ENCODE measurements at places on chromosomes 6 and 20.

GRCh38 chr6:163585932-163586437, 171.5 kb downstream of the QKI start:
- H3K27ac ChIP-seq: no peak overlapping the region
- DNase-seq: no peak
- peaks cover 1% of the 10 kb centered on the region for H3K36me3 ChIP-seq
- H3K27me3 ChIP-seq: peaks cover 4% of the 10 kb centered on the region

- peak overlapping the region; percentile 82 for H3K27ac ChIP-seq
- peaks cover 18% of the 10 kb centered on the region for H3K4me1 ChIP-seq
- H3K27me3 ChIP-seq: no peaks in the 10 kb centered on the region
- no peak for DNase-seq
- H3K36me3 ChIP-seq: no peaks in the 10 kb centered on the region
Measured at GRCh38 chr6:158707120-158707820, 57.4 kb downstream of the SYTL3 start.

- no peaks in the 10 kb centered on the region for H3K36me3 ChIP-seq
- no peak overlapping the region for H3K4me3 ChIP-seq
- H3K4me1 ChIP-seq: no peaks in the 10 kb centered on the region
- H3K27me3 ChIP-seq: peaks cover 10% of the 10 kb centered on the region
- no peak overlapping the region for H3K27ac ChIP-seq
Measured at GRCh38 chr6:96811136-96811535, 26.1 kb downstream of the GPR63 start.

- H3K4me1 ChIP-seq: no peaks in the 10 kb centered on the region
- no peak overlapping the region for H3K27ac ChIP-seq
- no peak for DNase-seq
- no peak overlapping the region for H3K4me3 ChIP-seq
- H3K36me3 ChIP-seq: no peaks in the 10 kb centered on the region
Measured at GRCh38 chr6:170137176-170137891, 153.5 kb downstream of the DLL1 start.

GRCh38 chr6:95767897-95768463, 190.6 kb downstream of the MANEA start:
- H3K4me3 ChIP-seq: no peak overlapping the region
- DNase-seq: no peak
- H3K27ac ChIP-seq: no peak overlapping the region
- H3K4me1 ChIP-seq: no peaks in the 10 kb centered on the region

DNA sequence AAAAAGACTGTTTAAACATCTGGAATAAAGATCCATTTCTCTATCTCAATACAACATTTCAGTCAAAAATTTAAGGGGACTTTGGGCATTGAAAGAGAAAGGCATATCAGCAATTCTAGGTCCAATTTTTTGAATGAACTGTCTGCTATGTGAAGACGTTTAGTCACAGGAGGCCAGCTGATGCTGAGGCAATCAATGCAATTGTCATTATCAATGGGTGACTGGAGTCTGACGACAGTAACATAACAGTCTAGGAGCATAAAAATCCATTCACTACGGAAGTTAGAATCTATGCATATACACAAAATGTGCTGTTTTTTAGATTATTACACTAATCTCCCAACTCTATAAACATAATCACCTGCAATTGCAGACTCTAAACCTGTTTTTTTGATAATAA, 37.8 kb downstream of the TENT5A start:
- no peak overlapping the region for H3K27ac ChIP-seq
- no peaks in the 10 kb centered on the region for H3K4me1 ChIP-seq
- no peaks in the 10 kb centered on the region for H3K27me3 ChIP-seq
- H3K4me3 ChIP-seq: no peak overlapping the region

DNA sequence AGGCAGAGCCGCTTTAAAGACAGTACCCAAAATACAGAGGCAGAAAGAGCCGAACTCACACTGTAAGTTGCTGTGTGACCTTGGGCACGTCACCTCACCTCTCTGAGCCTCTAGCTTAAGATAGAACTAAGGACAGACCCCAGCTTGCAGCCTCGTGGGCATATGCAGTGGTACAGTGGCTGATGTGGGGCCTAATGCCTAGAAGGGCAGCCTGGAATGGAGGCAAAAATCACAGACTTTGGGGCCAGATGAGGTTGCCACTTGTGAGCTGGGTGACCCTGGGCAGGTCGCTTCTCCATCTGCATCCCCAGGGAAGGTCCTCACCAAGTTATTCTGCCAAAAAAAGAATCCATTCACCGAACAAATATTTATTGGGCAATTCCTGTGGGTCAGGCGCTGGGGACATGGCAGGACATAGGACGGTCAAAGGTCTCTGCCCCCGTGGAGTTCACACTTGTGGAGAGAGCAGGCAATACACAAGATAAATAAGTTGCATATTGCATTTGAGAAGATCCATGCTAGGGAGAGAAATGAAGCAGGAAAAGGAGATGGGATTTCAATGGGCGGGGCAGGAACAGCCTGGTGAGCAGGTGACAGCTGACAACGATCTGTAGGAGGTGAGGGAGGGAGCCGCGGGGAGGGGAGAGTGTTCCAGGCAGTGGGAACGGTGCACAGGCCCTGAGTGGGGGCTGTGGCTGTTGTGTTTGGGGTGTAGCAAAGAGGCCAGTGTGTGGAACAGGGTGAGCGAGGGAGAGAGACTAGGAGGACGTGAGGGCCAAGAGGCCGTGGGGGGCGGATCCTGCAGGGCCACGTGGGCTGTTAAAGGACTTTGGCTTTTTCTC, 115.2 kb downstream of the CEBPB start:
- DNase-seq: no peak
- no peaks in the 10 kb centered on the region for H3K4me1 ChIP-seq
- no peak overlapping the region for H3K27ac ChIP-seq
- H3K27me3 ChIP-seq: peaks cover 16% of the 10 kb centered on the region

- peaks cover 4% of the 10 kb centered on the region for H3K4me1 ChIP-seq
- H3K27me3 ChIP-seq: peaks cover 6% of the 10 kb centered on the region
- H3K27ac ChIP-seq: no peak overlapping the region
- no peak overlapping the region for H3K4me3 ChIP-seq
Measured at GRCh38 chr20:29410806-29411457, 1846.5 kb upstream of the DEFB115 start.

DNA sequence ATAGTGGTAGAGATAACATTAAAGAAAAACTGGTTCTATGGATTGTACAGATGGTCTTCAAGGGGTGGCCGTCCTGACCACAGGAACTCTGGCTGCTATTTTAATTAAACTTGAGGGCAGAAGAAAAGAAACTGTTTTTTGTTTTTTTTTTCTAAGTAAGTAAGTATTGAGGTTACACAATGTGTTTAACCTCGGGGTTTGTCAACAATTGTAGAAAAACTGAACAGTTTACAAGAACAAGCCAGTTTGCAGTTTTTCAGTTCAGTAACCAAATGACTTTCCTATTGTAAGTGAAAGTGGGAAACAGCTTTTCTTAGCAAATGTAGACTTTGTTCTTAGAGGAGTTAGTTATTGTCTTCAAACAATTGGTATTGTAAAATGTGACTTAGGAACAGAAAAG, 77.0 kb downstream of the PLCB1 start:
- no peaks in the 10 kb centered on the region for H3K36me3 ChIP-seq
- peaks cover 1% of the 10 kb centered on the region for H3K27me3 ChIP-seq
- DNase-seq: no peak
- no peaks in the 10 kb centered on the region for H3K4me1 ChIP-seq
- no peak overlapping the region for H3K4me3 ChIP-seq
- no peak overlapping the region for H3K27ac ChIP-seq

GRCh38 chr6:165755583-165755982, 92.5 kb upstream of the PDE10A start:
- no peak overlapping the region for H3K27ac ChIP-seq
- no peaks in the 10 kb centered on the region for H3K4me1 ChIP-seq
- no peaks in the 10 kb centered on the region for H3K27me3 ChIP-seq
- no peak for DNase-seq
- H3K4me3 ChIP-seq: no peak overlapping the region
- peaks cover 3% of the 10 kb centered on the region for H3K36me3 ChIP-seq

DNA sequence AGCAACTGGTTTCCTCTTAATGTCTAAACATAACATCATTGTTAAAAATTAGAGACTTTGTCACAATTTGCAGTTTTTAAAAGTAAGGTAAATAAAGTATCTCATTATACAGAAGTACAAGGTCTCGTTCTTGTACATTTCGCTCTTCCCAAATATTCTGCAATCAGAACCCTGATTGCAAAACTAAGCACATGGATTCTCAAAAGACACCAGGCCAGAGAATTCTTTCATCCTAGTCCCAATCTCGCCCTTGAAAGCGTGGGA, 355 bp upstream of the AKAP7 start:
- H3K27me3 ChIP-seq: no peaks in the 10 kb centered on the region
- peaks cover 20% of the 10 kb centered on the region for H3K4me1 ChIP-seq
- no peak for DNase-seq
- peak overlapping the region; percentile 77 for H3K27ac ChIP-seq
- H3K36me3 ChIP-seq: no peaks in the 10 kb centered on the region
- peak overlapping the region; percentile 84 for H3K4me3 ChIP-seq

- H3K4me3 ChIP-seq: no peak overlapping the region
- peaks cover 18% of the 10 kb centered on the region for H3K27me3 ChIP-seq
- no peak for DNase-seq
Measured at GRCh38 chr6:136525586-136526195, 24.5 kb downstream of the MAP7 start.

- H3K27me3 ChIP-seq: no peaks in the 10 kb centered on the region
- H3K27ac ChIP-seq: no peak overlapping the region
- no peak overlapping the region for H3K4me3 ChIP-seq
- no peak for DNase-seq
Measured at GRCh38 chr20:24158281-24158680, 169.7 kb upstream of the GGTLC1 start.

- H3K4me3 ChIP-seq: peak overlapping the region; percentile 81
- DNase-seq: no peak
- H3K27me3 ChIP-seq: no peaks in the 10 kb centered on the region
- peak overlapping the region; percentile 47 for H3K27ac ChIP-seq
- no peaks in the 10 kb centered on the region for H3K36me3 ChIP-seq
Measured at GRCh38 chr20:36835025-36835424, 40.9 kb upstream of the TLDC2 start.

GRCh38 chr6:169396554-169397163, 143.0 kb upstream of the THBS2 start:
- no peaks in the 10 kb centered on the region for H3K36me3 ChIP-seq
- peaks cover 1% of the 10 kb centered on the region for H3K27me3 ChIP-seq
- no peak for DNase-seq
- no peak overlapping the region for H3K4me3 ChIP-seq

DNA sequence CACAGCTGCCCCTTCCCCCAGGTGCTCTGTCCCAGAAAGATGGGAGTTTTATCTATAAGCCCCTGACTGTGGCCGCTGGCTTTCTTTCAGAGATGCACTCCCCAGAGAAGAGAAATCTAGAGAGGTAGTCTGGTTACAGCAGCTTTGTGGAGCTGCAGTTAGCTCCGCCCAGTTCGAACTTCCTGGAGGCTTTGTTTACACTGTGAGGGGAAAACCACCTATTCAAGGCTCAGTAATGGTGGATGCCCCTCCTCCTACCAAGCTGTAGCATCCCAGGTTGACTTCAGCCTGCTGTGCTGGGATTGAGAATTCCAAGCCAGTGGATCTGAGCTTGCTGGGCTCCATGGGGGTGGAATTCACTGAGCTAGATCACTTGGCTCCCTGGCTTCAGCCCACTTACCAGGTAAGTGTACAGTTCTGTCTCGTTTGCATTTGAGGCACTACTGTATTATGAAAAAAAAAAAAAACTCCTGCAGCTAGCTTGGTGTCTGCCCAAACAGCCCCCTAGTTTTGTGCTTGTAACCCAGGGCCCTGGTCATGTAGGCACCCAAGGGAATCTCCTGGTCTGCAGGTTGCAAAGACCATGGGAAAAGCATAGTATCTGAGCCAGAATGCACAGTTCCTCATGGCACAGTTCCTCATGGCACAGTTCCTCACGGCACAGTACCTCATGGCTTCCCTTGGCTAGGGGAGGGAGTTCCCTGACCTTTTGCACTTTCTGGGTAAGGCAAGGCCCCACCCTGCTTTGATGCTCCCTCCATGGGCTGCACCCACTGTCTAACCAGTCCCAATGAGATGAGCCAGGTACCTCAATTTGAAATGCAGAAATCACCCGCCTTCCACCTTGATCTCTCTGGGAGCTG, 275.0 kb downstream of the CENPW start:
- no peaks in the 10 kb centered on the region for H3K27me3 ChIP-seq
- no peak overlapping the region for H3K4me3 ChIP-seq
- H3K4me1 ChIP-seq: no peaks in the 10 kb centered on the region
- DNase-seq: no peak
- no peaks in the 10 kb centered on the region for H3K36me3 ChIP-seq

DNA sequence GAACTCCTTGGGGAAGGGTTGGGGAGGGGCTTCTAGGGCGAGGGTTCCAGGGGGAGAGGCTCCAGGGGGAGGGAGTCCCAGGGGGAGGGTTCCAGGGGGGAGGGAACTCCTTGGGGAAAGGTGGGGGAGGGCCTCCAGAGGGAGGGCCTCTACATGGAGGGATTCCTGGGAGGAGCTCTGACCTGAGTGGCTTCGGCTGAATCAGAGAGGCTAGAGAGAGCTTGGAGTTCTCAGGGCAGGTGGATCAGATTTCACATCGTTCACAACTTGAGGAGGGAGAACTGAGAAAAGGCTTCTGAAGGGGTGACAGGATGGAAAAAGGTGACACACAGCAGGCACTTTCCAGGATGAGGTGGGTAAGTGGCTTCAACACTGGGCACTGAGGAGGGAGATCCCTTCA, 49.1 kb downstream of the DAAM2 start:
- peaks cover 18% of the 10 kb centered on the region for H3K27me3 ChIP-seq
- no peak for DNase-seq
- H3K36me3 ChIP-seq: no peaks in the 10 kb centered on the region
- no peak overlapping the region for H3K4me3 ChIP-seq

- H3K36me3 ChIP-seq: no peaks in the 10 kb centered on the region
- H3K27me3 ChIP-seq: peaks cover 19% of the 10 kb centered on the region
- no peak overlapping the region for H3K27ac ChIP-seq
- H3K4me1 ChIP-seq: peaks cover 9% of the 10 kb centered on the region
Measured at GRCh38 chr20:49538950-49539349, 29.0 kb downstream of the PTGIS start.

DNA sequence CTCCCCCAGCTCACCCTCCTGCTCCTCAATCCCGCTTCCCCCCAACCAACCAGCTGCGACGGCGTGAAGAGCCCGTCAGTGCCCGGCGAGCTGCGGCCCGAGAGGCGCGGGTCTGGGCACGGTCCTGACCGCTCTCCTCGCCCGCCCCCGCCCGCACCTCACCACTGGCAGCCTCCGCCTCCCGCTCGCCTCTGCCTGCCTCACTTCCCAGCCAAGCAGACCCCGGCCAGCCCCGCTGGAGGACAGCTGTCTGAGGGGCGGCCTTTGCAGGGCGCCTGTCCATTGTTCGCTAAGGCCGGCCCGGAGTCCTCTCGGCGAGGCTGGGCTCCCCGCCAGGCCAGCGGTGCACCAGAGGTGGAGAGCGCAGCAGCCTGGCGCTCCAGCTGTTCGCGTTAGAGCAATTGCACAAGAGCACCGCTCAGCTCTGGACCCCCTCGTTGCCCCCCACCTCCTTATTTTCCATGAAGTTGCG, 1.3 kb downstream of the SOBP start:
- H3K36me3 ChIP-seq: no peaks in the 10 kb centered on the region
- no peak overlapping the region for H3K27ac ChIP-seq
- peak overlapping the region; percentile 87 for H3K4me3 ChIP-seq
- H3K4me1 ChIP-seq: peaks cover 14% of the 10 kb centered on the region
- DNase-seq: no peak

- no peak for DNase-seq
- H3K36me3 ChIP-seq: peaks cover 2% of the 10 kb centered on the region
- H3K4me3 ChIP-seq: no peak overlapping the region
- no peaks in the 10 kb centered on the region for H3K4me1 ChIP-seq
Measured at GRCh38 chr6:119090256-119090655, 11.8 kb upstream of the FAM184A start.
